ENCODE measurements at places on chromosomes 12 and 14.

- DNase-seq: peak; percentile 55
Observed at GRCh38 chr12:92987846-92988621, 58.9 kb upstream of the EEA1 start.

DNA sequence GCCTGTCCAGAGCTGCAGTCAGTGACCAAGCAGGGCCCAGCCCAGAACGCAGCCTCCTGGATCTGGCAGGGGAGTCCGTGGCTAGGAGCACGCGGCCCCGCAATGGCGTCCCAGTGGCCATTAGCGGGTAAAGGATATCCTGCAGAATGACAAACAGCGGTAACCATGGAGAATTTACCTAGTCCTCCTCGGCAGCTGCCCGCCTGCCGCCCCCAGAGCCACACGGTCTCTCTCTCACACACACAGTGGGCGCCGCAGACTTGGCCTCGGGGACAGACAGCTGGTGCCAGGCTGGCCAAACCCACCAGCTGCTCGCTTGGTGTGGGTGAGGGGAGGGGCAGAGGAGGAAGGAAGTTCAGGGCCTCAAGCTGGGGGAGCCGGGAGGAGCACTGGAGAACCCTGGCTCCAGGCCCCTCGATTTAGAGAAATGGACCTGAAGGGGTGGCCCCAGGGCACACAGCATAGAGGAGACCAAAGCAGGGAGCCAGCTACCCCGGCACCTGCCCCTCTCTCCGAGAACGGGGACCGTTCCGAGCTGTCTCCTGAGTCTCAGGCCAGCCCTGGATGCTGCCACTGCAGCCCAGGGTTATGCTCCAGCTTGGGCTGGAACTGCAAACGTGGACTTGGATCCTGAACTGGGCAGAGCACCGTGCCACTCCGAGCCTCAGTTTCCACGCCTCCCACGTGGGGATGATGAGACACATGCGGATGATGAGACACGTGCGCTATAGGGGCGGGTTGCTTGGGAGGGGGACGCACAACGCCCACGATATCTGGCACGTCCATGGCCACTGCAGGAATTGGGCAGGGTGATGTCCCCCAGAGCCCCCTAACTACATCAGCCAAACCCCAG, 3.4 kb downstream of the CDK2AP1 start:
- DNase-seq: peak; percentile 45

- DNase-seq: peak; percentile 92
Observed at GRCh38 chr12:120710031-120710804, at the start of gene UNC119B. Gene UNC119B, plus strand, starts transcription at chr12:120710458. Its CDS starts 17 bp downstream, at chr12:120710475.

- no peak for DNase-seq
Observed at GRCh38 chr14:37270629-37271028, 72.9 kb downstream of the MIPOL1 start.

DNA sequence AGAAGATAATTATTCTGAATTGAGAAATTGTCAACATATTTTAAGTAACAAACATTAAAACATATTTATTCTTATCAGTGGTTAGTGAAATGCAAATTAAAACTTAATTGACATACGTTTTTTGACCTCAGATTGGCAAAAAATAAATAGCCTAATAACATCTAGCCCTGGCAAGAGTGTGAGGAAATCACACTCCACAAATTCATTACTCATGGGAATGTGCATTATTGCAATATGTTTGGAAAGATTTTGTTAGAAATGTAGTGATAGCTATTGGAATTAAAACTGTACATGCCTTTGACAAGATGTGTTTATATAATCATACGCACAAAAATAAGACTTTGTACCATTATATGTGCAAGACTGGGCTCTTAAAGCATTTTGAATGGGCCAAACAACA, 168.6 kb downstream of the KITLG start:
- DNase-seq: no peak

GRCh38 chr14:100739306-100739705, 12.6 kb downstream of the DLK1 start:
- DNase-seq: no peak

GRCh38 chr14:95514131-95515079, 2.0 kb downstream of the SYNE3 start:
- no peak for DNase-seq

GRCh38 chr12:57384478-57384877, 46.4 kb downstream of the R3HDM2 start:
- no peak for DNase-seq

GRCh38 chr12:101441461-101442224, 33.5 kb upstream of the SPIC start:
- no peak for DNase-seq

DNA sequence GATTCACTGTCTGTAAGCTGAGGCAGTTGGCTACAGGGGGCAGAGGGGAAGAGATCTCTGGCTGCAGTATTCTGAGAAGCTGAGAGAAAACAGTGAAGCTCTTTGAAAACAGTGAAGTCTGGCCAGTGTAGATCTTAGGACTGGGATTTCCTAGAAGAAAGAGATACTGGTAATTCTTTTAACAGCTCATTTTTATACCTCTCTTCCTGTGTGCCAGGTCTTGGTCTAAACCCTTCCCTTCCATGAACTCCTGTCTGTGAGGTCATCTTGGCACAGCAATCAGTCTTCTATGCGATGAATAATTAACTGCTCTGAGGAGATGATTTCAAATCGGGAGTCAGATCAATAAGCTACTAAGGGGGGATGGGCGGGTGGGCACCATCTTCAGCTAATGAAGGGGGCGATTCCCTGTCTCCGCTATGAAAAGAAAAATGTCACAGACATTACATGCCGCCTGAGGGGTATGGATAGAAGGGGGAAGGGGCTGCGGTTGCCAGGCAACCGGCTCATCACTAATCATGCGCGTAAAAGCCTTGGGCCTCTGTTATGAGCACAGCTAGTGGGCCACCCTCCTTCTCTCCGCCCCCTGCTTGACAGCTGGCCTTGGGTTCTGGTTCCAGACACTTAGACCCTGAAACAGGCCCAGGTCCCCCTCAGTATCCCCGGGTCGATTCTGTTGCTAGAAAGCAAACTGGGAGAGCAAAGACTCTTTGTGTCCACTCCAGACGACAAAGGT, 75.3 kb upstream of the CEP83 start:
- DNase-seq: no peak

- no peak for DNase-seq
Observed at GRCh38 chr12:101995684-101996083, 66.1 kb downstream of the WASHC3 start.

DNA sequence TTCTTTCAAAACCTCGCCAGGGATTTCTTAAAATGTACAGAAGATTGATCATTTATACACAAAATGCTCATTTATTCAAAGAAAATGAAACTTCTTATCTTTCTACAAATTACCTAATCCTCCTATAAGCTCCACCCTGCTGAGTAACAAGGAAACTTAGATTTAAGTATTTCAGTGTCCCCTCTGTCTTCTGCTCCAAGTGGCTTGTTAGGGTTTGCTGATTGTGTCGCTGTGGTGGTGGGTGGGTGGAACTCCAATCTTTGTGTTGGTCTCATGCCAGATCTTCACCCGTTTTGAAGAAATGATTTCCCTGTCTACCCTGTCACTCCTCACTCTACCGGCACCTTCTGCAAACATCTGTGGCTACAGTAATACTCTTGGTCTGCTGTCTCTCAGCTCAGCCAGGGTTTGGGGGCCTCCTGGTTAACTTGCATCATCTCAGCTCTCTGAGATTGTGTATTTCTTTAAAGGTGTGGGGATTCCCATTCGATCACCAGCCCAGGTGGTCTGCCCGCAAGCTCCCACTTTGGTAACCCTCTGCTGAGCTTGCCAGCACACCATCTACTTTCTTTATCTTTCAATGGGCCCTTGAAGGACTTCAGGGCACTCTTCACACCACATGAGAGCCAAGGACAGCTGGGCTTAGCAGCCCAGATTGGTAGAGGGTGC, 73.8 kb downstream of the DRAM1 start:
- DNase-seq: no peak

GRCh38 chr12:94561943-94562411, 88.4 kb downstream of the TMCC3 start:
- peak; percentile 60 for DNase-seq

DNA sequence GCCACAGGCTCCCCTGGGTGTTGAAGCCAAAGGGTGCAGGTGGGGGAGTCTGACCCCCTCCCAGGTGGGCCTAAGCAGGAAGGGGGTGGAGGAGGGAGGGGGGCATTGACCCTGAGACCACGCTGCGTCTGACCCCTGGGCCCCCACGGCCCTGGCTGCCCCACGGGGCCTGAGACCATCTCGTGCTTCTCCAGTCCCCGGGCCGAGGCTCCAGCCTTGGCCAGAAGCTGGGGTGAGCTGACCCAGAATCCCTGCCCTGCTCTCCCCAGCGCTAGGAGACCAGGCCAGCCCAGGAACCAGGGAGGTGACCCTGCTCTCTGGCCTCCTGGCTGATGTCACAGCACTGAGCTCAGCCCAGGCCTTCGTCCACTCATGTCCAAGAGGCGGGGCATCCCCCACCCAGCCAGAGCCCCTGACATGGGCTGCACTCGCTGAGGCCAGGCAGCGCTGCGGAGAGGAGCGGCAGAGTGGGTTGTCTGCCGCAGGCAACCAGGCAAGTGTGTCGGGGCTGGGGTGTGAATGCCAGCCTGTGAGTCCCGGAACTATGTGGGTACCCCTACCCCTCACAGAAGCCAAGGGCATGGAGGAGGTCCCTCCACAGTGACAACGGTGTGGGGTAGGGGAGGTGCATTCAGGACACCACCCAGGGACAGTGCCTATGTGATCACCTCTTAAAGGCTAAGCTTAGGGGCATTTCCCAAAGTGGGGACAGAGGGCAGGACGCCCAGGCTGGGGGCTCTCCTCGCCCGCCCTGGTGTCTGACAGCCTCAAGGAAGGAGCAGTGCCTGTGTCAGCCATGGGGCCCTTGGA, 6.3 kb downstream of the TRMT61A start:
- DNase-seq: no peak

DNA sequence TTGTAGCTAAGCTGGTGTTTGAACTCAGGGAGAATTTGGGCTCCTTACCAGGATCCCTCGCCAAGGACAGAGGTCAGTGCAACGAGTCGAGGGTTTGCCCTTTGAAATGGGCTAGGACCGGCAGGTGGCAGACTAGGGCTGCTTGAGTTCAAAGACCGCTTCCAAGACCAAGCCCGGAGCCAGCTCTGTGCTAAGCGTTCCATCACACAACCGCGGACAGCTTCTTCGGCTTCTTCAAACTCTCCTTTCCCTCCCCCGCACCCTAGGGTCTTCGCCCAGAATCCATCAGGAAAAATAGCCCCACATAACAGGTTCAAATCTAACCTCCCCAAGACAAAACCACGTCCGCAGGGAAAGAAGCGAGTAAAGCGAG, 705 bp upstream of the FLVCR2 start:
- peak; percentile 89 for DNase-seq

- DNase-seq: no peak
Observed at GRCh38 chr14:98189062-98189461, 1082.9 kb downstream of the BCL11B start.

DNA sequence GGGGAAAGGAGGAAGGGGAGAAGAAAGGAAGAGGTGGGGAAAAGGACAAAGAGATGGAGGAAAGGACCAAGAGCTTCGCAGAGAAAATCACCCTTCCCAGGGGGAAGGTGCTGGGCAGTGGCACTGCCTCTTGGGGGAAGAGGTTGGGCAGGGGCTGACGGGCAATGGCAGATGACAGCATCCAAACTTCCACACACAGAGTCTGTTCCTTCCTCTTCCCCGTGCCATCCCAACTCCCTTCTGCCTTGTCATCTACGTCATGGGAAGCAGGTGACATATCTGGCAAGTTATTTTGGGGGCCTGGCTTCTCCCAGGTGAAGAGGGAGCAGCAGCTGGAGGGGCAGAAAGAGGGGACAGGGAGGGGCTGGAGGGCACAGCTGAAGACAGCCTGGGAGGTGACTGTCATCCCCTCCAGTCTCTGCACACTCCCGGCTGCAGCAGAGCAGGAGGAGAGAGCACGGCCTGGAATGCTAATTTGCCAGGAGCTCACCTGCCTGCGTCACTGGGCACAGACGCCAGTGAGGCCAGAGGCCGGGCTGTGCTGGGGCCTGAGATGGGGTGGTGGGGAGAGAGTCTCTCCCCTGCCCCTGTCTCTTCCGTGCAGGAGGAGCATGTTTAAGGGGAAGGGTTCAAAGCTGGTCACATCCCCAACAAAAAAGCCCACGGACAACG, 43.9 kb upstream of the IQSEC3 start:
- DNase-seq: peak; percentile 15

DNA sequence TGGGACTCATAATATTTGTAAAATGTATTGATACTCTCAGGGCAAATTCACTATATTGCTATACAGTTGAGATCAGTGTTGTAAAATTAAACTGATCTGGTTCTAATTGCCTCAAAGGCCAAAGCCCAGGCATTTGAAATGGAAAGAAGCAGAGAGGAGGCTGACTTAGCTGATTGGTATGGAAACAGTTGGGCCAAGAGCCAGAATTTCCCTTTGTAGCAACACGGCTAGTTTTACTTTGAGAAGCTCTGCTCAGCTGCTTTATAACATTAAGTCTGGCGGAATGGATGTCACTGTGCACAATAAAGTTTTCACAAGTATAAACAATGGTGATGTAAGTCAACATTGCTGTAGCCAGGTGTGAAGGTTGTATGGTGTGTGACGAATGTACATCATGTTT, 186.4 kb downstream of the MSRB3 start:
- DNase-seq: no peak

GRCh38 chr14:103436533-103436932, 51.3 kb downstream of the MARK3 start:
- DNase-seq: no peak

DNA sequence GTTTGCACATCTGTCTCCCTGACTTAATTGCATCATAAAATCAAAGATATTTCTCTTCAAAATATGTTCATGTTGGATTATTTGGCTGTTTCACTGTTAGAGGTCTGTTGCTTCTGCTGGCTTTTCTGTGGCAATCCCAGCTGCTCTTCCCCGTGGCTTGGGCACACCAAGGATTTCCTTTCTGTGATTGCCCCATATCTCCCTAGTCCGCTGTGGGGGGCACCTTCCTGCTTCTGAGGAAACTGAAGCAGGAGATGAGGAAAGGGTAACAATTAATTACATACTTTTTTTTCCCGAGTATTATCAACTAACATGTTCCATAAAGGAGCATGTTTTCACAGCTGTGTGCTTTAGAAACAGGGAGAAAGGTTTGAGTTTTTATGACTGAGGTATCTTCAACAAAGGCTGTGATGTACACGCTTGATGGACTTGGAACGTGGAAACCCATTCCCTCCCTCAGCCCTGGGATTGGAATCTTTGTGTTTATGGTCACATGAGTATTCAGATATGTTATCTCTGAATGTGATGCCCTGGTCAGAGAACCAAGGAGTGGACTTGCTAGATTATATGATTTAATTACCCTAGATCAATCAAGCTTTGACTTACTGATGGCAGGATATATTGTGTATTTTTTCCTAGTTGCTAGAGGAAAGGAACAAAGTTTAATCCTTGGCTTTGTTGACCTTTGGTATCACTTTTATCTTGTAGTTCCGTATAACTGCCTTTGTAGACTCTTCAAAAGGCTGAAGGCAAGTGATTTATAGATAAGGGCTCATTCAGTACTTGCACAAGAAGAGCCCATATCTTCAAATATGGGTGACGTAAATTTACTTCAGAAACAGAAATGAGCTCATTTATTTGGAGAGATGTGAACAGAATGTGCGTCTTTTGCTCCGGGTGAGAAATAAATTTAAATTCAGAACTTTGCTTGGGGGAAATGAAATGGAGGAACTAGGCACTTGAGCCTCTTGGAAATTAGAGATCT, 46.7 kb downstream of the BORCS5 start:
- DNase-seq: no peak

- DNase-seq: no peak
Observed at GRCh38 chr12:54566792-54567191, 17.4 kb downstream of the PDE1B start.

Measured in GM20000 (cell line).